MCF 10A (cell line): ENCODE measurements at places on chromosomes 2 and 18.

DNA sequence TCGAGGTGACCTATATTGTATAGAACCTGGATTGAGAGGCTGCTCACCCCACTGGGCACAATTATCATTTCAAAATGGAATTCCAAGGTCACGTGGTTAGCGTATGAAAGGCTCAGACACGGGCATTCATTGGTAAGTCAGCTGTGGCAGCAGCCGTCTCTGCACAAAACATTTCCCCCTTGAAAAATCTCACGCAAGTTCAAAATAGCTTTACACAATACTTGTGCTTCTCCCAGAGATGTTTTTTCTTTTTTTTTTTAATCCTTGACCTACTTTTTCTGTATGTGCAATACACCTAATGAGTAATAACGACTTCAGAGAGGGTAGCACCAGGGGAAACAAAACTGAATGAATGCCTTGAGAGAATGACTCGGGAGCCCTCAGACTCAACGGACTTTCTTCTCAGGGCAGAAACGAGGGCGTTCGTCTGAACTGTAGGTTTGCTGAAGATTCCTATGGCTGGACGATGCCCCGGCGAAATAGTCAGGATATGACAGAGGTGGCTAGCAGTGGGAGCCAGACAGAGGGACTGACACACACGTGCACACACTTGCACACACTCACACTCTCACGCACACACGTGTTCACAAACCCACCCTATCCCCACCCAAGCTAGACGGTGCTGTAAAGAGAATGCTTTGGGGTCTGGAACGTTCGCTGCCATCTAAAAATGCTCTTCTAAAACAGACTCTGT is 77.8 kb downstream of the PDCL3 start:
- H3K4me3 ChIP-seq: no peak overlapping the region
- H3K27me3 ChIP-seq: peaks cover 53% of the 10 kb centered on the region
- no peak for DNase-seq
- H3K4me1 ChIP-seq: no peaks in the 10 kb centered on the region

DNA sequence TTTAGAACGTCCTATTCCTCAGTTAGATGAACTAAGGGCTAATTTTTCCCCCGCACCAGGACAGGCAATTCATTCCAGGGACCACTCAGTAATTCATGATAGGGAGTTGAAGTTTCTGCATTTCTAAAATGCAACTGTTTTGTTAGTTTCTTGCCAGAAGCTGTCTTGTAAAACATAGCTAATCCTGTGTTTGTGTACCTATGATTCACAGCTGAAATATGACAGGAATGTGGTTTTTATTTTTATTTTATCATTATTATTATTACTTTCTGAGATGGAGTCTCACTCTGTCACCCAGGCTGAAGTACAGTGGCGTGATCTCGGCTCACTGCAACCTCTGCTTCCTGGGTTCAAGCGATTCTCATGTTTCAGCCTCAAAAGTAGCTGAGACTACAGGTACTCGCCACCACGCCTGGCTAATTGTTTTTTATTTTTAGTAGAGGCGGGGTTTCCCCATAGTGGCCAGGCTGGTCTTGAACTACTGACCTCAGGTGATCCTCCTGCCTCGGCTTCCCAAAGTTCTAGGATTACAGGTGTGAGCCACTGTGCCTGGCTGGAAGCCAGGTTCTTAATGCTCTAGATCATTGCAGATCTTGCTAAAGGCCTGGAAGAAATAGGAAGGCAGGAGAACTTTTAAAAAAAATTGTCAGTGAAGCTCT is 154.8 kb upstream of the FHL2 start:
- H3K27me3 ChIP-seq: peaks cover 83% of the 10 kb centered on the region
- H3K4me3 ChIP-seq: no peak overlapping the region
- H3K36me3 ChIP-seq: no peaks in the 10 kb centered on the region
- H3K27ac ChIP-seq: no peak overlapping the region

GRCh38 chr2:4618630-4619228 is 915.4 kb downstream of the DCDC2C start:
- no peak overlapping the region for H3K27ac ChIP-seq
- no peaks in the 10 kb centered on the region for H3K36me3 ChIP-seq
- no peak for DNase-seq
- H3K4me3 ChIP-seq: no peak overlapping the region

DNA sequence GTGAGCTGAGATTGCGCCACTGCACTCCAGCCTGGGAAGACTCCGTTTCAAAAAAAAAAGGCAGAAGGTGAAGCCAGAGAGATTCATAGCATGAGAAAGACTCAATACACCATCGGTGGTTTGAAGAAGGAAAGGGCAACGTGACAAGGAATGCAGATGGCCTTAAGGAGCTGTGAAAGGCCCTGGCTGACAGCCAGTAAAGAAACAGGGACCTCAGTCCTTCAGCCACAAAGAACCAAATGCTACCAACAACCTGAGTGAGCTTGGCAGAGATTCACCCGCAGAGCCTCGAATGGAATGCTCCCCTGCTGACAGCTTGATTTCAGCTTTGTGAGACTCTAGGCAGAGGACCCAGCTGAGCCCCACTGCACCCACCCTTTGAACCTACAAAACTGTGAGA is 154.9 kb upstream of the NDUFV2 start:
- no peak overlapping the region for H3K27ac ChIP-seq
- no peaks in the 10 kb centered on the region for H3K27me3 ChIP-seq
- peaks cover 35% of the 10 kb centered on the region for H3K4me1 ChIP-seq
- H3K4me3 ChIP-seq: no peak overlapping the region
- H3K36me3 ChIP-seq: no peaks in the 10 kb centered on the region

DNA sequence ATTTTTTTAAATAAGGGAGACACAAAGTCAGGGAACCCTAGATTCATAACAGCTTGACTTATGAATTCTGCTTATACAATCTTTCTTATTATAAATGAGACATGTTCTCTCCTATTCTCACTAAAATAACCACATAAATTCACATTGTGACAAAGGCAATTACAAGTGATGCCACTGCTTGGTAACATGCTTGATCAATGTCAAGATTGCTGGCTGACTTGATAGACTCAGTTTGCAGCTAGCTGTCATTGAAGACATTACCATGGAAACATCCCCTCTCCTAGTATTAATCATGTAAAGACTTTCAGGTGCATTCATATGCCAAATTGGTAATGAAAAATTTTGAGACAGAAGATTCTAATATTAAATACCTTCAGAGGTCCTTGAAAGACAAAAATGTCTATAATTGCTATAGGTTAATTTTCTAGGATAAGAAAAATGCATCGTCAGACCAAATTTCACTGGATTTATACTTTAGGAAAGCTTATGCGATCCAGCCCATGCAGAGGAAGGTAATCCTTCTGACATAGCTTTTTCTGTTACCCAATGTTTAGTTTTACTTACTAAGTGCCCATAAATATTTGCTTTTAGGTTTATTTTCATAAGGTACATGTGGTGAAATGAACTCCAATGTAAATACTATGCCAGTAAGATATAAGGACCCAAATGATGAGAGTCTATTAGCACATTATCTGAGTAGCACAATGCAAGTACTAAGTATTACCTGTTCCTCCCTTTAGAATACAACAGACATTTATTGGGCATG is 32.6 kb upstream of the ENOSF1 start:
- no peak overlapping the region for H3K4me3 ChIP-seq
- DNase-seq: no peak
- H3K4me1 ChIP-seq: peaks cover 5% of the 10 kb centered on the region
- H3K27ac ChIP-seq: no peak overlapping the region

- DNase-seq: no peak
- no peak overlapping the region for H3K4me3 ChIP-seq
- H3K27ac ChIP-seq: no peak overlapping the region
- no peaks in the 10 kb centered on the region for H3K4me1 ChIP-seq
Observed at GRCh38 chr2:233331536-233331935, 22.8 kb upstream of the DGKD start.

DNA sequence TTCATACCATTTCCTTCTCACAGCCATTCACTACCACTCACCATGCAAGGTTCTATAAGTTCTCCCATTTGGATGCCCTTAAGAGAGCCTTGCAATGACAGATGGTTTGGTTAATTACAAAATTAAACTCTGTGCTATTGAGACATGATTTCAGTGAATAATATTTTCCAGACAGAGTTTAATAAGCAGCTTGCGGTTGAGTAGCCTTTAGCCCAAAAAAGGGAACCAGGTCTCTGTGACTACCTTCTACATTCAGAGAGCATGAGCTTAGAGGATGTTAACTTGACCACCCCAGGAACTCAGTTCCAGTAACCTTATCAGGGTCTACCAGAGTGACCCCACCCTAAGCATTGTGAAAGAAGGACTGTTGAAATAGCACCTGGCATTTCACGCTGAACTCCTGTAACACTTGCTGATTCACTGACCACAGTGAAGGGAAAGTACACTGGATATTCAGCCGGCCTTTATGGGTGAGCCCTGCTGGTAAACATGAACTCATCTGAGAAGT is 1173.1 kb upstream of the ZEB2 start:
- peak overlapping the region; percentile 14 for H3K4me3 ChIP-seq
- DNase-seq: peak; percentile 95
- no peaks in the 10 kb centered on the region for H3K27me3 ChIP-seq
- peaks cover 25% of the 10 kb centered on the region for H3K4me1 ChIP-seq
- H3K27ac ChIP-seq: peak overlapping the region; percentile 94
- H3K36me3 ChIP-seq: no peaks in the 10 kb centered on the region

- DNase-seq: no peak
- H3K36me3 ChIP-seq: no peaks in the 10 kb centered on the region
- H3K4me3 ChIP-seq: no peak overlapping the region
- no peak overlapping the region for H3K27ac ChIP-seq
- peaks cover 7% of the 10 kb centered on the region for H3K4me1 ChIP-seq
Observed at GRCh38 chr2:208062961-208063360, 37.6 kb upstream of the PLEKHM3 start.

- H3K27me3 ChIP-seq: no peaks in the 10 kb centered on the region
- H3K36me3 ChIP-seq: no peaks in the 10 kb centered on the region
- H3K4me3 ChIP-seq: no peak overlapping the region
- no peak for DNase-seq
- H3K27ac ChIP-seq: no peak overlapping the region
Observed at GRCh38 chr2:17252258-17252657, 266.0 kb downstream of the RAD51AP2 start.

GRCh38 chr2:98028931-98029717 is 33.4 kb upstream of the TMEM131 start:
- peaks cover 6% of the 10 kb centered on the region for H3K4me1 ChIP-seq
- no peak for DNase-seq
- H3K4me3 ChIP-seq: no peak overlapping the region
- no peak overlapping the region for H3K27ac ChIP-seq
- peaks cover 25% of the 10 kb centered on the region for H3K27me3 ChIP-seq
- no peaks in the 10 kb centered on the region for H3K36me3 ChIP-seq

DNA sequence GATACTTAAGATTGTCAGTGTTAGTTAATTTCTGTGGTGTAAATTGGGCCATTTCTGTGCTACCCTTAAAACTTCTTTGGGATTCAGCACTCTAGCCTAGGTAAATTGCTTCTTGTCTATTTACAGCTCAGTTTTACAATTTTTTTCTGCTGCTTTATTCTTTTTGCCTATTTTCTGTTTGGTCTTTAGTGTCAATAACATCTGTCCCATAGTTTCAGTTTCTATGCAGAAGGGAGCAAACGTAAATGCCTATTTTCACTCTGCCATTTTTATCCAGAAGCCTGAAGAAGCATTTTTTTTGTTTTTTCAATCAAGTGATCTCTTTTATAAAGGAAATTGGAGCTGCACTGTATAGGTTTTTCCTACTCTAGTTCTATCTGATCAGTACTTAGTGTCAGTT is 564.9 kb upstream of the MEX3C start:
- no peak overlapping the region for H3K4me3 ChIP-seq
- peaks cover 4% of the 10 kb centered on the region for H3K27me3 ChIP-seq
- no peaks in the 10 kb centered on the region for H3K36me3 ChIP-seq
- no peak overlapping the region for H3K27ac ChIP-seq
- no peak for DNase-seq

DNA sequence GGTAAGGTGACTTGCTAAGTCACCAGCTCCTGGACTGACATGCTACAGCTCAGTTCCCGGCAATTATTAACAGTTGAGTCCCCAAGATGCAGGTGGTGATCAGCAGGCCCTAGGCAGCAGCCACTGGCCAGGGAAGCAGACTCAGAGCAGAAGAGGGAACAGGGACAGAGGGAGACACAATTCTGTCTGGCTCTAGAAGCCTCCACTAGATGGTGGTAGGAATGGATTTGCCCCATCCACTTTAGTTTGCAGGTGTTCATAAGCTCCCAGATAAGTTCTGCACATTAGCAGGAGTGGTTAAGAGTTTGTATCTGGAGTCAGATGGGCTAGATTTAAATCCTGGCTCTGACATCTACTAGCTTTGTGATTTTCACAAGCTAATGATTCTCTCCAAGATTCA is 25.5 kb upstream of the SLC1A4 start:
- DNase-seq: no peak
- no peak overlapping the region for H3K27ac ChIP-seq
- no peaks in the 10 kb centered on the region for H3K4me1 ChIP-seq
- no peaks in the 10 kb centered on the region for H3K27me3 ChIP-seq
- H3K36me3 ChIP-seq: no peaks in the 10 kb centered on the region

DNA sequence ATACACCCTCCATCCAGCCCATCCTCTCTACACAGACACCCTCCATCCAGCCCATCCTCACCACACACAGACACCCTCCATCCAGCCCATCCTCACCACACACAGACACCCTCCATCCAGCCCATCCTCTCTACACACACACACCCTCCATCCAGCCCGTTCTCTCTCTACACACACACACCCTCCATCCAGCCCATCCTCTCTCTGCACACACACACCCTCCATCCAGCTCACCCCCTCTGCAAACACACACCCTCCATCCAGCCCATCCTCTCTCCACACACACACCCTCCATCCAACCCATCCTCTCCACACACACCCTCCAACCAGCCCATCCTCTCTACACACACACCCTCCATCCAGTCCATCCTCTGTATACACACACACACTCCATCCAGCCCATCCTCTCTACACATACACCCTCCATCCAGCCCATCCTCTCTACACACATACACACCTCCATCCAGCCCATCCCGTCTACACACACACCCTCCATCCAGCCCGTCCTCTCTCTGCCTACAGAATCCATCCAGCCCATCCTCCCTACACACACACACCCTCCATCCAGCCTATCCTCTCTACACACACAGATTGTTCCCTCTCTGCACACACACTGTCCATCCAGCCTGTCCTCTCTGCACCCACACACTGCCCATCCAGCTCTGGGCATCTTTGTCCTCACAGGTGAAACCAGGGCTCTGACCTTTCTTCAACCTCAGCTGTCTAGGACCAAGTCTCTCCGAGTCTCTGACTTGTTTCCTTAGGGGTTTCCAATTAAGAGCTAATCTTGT is 81.2 kb downstream of the EIPR1 start:
- no peak overlapping the region for H3K27ac ChIP-seq
- DNase-seq: no peak
- H3K36me3 ChIP-seq: no peaks in the 10 kb centered on the region
- H3K4me1 ChIP-seq: no peaks in the 10 kb centered on the region
- H3K27me3 ChIP-seq: no peaks in the 10 kb centered on the region

- H3K27me3 ChIP-seq: no peaks in the 10 kb centered on the region
- H3K4me1 ChIP-seq: peaks cover 36% of the 10 kb centered on the region
- no peak for DNase-seq
Observed at GRCh38 chr2:67567886-67568285, 170.8 kb downstream of the ETAA1 start.

DNA sequence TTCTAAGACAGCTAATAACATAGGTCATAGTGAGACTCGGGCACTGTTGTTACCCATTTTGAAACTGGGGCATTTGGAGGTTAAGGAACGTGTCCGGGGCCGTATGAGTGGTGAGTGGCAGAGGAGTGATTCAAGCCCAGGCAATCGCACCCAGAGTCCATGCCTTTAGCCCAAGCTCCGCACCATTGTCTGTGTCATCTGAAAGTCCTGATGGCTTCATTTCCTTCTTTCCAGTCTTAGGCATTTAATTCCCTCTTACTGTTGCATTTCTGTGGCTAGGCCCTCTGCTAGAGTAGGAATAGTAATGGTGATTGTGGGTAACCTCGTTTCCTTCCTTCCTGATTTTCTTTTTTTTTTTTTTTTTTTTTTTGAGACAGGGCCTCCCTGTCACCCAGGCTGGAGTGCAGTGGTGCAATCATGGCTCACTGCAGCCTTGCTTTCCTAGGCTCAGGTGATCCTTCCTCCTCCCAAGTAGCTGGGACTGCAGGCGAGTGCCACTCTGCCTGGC is 49.8 kb upstream of the ASB1 start:
- no peak for DNase-seq
- peaks cover 6% of the 10 kb centered on the region for H3K4me1 ChIP-seq
